ENCODE measurements at places on chromosomes 7 and 10.

DNA sequence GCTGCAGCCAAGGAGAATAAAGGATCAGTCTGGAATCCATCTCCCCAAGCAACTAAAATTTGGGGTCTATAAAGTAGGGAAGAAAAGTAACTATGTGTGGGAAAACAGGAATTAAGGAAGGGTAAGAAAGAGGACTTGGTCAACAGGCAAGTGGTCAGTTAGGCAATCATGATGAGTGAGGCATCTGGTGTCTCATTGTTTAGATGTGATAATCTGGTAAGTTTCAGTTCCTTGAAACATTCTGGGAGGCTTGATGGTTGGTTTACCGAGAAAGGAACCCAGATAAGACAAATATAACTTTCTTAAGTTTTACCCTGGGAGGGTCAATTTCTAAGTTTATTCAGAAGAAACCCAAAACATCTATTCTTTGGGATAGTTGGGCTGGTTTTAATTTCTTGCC, 22.3 kb downstream of the HYAL4 start:
- no peak for DNase-seq

- no peak for DNase-seq
Measured at GRCh38 chr7:80324032-80324431, 187.8 kb downstream of the GNAT3 start.

DNA sequence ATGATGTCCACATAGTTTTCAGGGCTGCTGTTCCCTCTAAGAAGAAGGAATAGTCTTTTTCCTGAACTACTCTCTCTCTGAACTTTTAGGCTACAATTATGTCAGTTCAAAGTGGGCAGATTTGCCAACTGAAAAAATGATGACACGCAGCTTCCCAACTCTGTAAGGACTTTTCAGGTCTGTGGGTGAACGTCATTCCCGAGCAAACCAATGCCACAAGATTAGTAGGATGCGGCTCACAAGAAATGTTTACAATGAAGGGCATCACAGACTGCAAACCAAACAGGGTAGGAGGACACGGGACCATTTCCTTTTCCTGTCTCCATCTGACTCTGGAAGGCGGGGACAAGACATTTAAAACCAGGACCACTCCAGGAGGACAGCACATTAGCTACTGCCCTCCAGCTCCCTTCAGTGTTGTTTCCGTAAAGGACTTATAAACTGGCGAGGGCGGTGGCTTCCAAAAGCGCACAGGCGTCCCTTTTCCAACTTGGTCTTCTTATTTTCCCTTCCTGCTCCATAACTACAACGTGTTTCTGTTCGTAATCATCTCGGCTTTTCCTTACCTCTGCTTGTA, 539 bp upstream of the MKLN1 start:
- no peak for DNase-seq

GRCh38 chr7:48098846-48099245, 9.8 kb downstream of the UPP1 start:
- DNase-seq = no peak

DNA sequence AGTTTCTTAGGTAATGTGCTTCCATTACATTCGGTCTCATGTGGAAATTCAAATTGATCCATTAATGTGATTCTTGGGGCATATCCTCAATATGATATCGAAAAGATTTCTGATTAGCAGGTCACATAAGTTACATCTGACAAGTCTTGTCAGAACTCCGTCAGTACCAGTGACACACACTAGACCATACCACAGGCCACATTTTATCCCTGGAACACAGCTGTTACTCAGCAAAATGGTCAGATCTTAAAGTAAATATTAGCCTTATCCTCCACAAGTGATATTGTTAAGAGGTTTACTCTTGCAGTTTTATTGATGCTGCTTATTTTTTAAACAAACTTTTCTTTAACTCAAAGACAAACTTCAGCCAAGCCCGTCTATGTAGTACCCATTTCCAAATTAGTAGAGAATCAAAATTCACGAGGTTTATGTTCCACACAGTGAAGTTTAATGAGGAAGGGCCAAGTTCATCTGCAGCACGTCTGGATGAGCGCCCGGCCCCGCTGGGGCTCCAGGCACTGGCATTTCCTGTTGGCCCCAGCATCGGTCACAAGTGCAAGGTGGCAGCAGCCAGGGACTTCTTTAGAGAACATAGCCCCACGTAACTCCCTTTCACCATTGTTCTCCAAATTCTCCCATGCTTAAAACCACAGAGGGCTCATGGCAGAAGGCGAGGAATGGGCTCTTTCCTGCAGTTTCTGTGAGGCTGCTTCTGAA, 132.2 kb downstream of the VIPR2 start:
- no peak for DNase-seq

DNA sequence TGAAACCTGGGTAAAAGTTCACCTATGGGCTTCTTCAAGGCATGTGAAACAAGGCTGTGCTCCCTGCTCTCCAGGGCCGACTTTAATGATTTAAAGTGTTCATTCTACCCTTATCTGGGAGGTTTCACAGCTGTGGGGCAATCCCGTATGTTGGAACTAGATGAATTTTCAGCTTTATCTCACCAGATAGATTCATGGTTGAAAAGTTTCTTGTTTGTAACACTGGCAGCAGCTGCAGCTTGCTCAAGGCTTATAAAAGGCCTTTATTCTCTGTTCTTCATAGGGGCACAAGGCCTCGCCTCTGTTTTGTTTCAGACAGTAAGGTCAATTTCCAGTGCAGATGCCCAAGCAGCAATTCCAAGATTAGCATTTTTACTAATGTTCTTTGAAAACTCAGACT, 70.4 kb upstream of the DNAJB12 start:
- no peak for DNase-seq

GRCh38 chr7:159155410-159155809, 10.7 kb upstream of the VIPR2 start:
- DNase-seq = no peak
